ENCODE measurements at places on chromosomes 7 and 10.

GRCh38 chr7:129784783-129785684, 167.7 kb downstream of the UBE2H start:
- DNase-seq = no peak

DNA sequence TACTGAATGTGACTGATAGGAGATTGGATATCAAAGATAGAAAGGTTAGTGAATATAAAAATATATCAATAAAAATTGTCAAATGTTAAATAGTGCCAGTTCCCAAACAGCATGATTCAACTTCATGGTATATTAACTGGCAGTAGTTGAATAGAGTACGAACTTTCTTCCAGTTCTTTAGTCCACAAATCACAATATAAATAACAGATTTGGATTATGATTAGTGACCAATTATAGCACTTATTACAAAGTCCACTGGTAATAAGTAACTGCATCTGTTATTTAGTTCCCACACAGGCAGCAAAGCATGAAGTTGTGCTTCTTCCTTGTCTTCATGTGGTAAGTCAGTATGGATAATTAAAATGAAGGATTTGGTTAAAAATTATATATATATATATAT, 243.0 kb upstream of the VWC2 start:
- DNase-seq = no peak

DNA sequence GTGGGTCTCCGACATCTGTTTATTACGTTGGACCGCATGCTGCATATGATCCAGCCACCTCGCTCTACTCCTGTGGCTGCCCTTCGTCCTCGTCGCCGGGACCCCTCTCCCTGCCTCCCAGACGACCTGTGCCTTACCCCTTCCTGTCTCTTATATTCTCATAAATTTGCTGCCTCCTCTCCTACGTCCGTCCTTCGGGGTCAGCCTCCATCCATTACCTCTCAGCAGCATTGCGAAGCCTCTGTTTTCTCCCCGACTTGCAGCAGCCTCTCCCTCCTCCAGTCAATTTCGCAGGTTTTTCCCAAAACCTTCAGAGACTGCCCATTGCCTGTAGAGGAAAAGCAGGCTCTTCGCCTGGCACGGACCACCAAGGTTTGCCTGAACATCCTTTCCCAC, 39.4 kb upstream of the LEP start:
- no peak for DNase-seq

DNA sequence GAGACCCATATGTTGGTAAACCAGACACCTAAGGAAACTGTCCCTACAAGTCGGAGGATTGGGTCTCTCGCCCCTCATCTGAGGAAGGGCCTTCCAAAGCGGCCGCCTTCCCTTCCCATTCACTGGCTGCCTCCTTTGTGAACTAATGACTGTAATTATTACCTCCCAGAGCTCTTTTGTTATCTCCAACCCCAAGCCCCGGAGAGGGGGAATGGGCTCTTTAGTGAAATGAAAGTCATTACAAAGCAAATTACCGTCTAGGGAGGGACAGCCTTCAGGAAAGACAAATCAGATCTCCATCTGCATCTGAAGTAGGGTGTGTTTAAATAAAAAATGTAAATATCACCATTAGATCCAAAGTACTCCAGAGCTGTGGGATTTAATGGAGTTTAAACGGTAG, 2.6 kb upstream of the GAD2 start:
- no peak for DNase-seq

DNA sequence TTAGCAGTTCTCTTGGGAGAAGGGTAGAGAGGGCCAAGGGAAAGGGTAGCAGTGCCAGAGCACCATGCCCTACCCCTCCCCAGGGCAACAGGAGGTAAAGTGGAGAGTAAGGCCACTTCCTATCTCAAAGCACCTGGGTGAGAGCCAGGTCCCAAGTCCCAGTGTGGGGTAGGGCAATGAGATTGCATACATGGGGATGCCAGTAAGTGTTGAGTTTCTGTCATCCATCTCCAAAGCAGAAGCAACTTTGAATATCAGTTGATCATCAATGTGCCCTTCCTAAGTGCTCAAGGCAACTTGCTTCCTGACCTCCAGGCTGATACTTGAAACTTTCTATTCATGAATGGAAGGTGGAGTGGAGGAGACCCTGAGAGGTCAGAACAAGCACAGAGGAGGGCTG, 2.2 kb upstream of the CAMK2G start:
- DNase-seq = no peak

- no peak for DNase-seq
Measured at GRCh38 chr7:30912021-30912730, 523 bp downstream of the AQP1 start.

- no peak for DNase-seq
Measured at GRCh38 chr7:28029051-28029450, 151.5 kb downstream of the JAZF1 start.

DNA sequence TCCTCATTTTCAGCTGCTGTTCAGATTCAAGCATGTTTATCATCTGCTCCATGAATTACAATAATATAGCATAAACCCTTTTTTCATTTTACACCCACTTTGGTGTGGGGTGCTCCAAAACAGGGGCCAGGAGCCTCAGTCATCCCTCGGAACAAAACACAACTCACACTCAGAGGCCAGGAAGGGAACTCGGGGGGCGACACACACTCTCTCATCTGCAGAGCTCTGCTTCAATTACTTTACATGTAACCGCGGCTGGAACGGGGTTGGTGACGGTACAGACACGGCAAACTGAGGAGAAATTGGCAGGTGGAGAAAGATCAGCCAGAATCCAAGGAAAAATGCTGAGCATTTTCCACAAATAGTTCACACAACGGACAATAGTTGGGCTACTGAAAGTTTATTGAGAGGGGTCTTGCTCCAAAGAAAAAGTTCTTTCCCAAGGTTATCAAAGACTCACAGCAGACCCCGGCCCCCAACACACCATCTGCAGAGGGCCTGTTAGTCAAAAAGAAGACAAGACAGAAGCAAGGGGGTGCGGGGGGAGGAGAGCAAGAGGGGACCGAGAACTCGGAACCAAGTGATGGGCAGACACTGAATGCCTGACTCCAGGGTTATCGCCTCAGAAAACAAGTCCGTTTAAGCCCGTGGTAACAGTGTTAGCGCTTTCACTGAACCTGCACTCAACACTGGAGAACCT, 20.5 kb downstream of the DIP2C start:
- no peak for DNase-seq

GRCh38 chr7:158164101-158165095, 423.2 kb downstream of the PTPRN2 start:
- DNase-seq = no peak

DNA sequence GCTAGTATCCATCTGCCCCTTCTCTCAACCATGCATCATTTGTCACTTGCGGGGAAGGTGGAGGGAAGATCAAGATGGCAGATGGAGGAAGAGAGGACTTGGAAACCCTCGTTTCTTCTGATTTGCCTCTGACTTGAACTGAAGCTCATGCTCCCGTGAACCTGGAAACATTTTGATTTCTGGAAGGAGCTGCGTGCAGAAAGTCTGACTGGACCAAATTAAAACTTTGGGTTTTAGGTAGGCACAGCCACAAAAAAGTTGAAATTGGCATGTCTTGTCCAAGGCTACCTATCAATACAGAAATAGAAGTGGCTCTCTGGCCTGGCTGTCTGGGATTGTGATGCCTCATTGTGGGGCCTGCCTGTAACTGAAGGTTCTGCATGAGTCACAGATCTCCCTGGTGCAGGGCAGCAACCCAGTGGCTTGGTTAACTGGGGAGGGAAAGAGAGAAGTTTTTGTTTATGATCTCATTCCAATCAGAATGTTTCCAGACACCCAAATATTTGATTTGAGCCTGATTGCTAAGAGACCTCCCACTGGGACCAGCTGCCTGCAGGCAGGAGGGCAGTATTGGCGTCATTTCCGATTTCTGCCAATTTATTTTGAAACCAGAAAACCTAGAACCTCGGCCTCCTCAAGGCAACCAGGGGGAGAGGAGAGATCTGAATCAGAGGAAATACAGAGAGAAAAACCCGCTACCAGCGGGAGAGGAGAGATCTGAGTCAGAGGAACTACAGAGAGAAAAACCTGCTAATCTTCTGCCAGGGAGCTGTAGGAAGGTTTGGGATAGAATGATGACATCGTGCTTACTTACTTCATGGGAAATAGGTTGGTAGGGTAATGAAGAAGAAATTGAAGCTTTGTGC, 363.6 kb downstream of the ANKRD30A start:
- DNase-seq = no peak

- no peak for DNase-seq
Measured at GRCh38 chr7:25515633-25516275, 287.5 kb upstream of the NPVF start.

- no peak for DNase-seq
Measured at GRCh38 chr7:117171106-117171505, 151.8 kb downstream of the WNT2 start.

DNA sequence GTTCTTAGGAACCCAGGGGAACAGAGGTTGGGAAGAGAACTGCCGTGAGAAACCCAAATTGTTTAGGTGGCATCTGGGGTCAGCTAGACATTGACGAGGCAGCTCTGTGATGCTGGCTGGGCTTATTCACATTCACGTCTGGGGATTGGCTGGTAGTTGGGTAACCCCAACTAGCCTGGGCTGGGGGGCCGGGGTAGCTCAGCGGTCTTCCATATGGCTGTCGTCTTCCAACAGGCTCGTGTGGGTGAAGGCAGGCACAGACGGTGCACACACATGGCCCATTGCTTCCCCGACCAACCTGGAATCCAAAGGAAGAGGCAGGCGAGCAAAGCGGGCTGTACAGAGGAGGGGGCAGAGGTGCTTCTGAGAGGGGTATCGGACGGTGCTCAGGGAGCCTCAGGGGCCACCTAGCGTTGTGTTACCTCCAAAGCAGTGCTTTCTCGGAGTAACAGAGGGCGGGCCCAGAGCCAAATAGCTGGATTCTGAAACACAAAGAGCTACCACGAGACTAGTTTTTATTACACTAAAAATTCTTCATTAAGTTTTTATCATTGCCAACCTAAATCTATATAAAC, 34.5 kb downstream of the MKI67 start:
- DNase-seq = no peak

GRCh38 chr10:104559935-104560334, 81.2 kb upstream of the SORCS3 start:
- no peak for DNase-seq

DNA sequence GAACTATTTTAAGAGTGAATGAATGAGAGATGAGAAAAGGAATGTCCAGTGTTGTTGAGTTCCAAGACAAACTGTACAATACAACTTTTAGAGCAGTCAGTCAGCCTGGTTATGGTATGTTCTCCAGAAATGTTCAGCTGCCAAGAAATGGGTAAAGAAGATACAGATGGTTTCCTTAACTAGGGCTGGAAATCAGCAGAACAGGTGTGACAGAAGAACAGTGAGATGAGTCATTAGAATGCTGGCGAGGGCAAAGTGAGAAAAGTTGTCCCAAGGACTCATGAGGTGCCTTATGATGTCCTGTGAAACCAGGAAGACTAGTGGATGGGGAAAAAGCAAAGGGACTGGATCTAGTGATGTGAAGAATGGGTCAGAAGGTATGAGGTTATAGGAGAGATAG, 20.8 kb upstream of the SEPTIN7 start:
- DNase-seq = no peak

DNA sequence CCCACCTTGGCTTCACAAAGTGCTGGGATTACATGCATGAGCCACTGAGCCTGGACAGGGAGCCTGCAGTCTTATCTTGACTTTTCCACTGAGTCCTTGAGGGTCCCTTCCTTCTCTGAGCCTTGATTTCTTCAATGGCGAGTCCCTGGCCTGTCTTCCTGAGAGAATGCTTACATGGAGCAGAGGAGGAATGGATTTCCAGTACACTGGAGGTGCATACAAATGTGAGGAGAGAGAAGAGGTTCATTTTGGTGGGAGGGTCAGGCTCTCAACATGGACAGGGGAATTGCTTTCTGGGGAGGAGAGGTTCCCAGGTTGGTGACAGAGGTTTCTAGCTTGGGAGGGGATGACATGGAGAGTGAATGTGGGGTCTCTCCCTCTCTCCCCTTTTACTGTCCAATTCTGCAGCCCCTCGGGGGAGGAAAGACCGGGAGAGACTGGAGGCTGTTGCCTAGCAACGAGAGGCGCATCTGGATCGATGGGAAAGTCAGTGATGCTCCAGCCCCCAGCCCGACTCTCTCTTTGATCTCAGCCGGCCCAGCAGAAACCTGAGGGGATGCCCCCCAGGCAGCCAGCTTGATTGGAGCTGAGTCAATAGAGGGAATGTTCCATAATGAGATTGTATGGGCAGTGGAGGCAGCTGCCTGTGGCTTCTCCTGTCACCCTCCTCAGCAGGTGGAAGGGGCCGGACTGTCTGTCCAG, 14.8 kb downstream of the SRRM3 start:
- no peak for DNase-seq

- DNase-seq = no peak
Measured at GRCh38 chr7:149850007-149850594, 11.9 kb downstream of the ZNF862 start.

DNA sequence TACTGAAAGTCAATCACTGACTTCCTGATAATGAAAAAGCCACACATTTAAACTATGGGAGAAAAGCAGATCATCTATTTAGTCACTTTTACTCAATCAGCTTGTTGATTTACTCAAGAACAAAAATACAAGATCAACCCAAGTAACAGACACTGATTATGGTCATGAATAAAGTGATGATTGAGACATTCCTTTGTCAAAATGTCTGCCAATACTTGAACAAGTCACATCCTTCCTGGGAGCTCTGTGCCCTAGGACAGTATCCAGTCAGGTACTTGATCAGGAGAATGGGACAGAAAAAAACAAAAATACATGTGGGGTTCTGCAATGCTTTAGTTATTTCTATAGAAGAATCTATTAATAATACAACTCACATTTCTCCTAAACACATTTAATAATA, 150.0 kb upstream of the NEBL start:
- no peak for DNase-seq

DNA sequence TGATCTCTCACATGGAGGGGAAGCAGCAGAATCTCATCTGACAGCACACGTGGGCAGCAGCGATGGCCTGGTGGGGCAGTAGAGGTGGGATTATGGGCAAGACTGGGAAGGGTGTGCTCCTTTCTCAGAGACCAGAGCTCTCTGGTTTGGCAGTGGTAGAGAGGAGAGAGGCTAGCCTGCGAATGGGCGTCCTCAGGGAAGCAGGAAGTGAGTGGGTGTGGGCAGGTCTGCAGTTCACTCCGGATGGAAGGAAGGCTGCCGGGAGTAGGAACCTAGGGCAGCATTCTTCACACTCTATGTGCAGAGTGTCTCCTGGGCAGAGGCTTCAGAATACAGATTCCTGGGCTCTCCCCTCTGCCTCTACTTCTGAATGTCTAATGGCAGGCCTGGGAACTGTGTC, 162.8 kb upstream of the BMPER start:
- no peak for DNase-seq

Data from cerebellum (tissue), 4 donors.